ENCODE measurements at places on chromosomes 7 and 10.
A peak's percentile ranks its signal among the peaks of the same experiment; 100 is the strongest.

DNA sequence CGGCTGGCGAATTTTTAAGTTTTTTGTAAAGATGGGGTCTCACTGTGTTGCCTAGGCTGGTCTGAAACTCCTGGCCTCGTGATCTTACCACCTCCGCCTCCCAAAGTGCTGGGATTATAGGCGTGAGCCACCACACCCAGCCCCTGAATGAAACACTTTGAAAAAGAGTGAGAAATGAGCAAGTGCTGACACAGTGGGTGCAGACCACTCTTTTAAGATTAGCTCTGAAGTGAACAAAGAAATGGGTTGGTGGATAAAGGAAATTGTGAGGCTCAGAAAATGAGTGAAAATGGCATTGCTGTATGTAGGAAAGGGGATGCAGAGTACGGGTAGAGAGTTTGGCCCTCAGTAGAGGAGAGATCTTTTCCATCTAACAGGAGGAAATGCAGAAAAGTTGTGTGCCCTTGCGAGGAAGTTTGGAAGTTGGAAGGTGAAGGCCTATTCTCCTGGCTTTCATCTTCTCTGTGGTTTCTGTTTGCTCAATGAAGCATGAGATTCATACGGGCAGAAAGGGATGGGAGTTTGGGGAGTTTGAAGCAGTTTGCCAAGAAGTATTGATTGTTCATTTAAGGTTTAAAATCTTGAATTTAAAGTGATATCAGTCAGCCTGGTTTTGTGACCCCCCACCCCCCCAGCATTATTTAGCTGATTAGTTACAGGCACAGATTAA is 11.0 kb downstream of the MAPK8 start:
- no peak for DNase-seq

- DNase-seq: no peak
These were observed 180.3 kb downstream of the NPSR1 start for GRCh38 chr7:34838329-34838728.

DNA sequence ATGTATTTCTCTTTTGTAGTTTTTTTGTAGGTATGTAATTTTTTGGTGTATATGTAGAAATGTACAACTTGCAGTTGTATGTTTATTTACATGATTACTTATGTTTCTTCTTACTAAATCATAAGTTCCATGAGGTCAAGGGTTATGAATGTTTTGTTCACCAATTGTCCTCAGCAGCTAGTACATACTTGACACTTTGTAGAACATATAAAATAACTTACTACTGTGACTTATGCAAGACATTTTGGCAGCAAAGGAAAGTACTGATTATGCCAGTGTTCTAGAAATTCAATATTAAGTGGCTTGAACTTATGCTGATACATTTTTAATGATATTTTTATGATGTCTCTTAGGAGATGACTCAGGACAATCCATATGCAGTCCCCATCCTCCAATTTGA is 209.6 kb downstream of the DKK1 start:
- no peak for DNase-seq

DNA sequence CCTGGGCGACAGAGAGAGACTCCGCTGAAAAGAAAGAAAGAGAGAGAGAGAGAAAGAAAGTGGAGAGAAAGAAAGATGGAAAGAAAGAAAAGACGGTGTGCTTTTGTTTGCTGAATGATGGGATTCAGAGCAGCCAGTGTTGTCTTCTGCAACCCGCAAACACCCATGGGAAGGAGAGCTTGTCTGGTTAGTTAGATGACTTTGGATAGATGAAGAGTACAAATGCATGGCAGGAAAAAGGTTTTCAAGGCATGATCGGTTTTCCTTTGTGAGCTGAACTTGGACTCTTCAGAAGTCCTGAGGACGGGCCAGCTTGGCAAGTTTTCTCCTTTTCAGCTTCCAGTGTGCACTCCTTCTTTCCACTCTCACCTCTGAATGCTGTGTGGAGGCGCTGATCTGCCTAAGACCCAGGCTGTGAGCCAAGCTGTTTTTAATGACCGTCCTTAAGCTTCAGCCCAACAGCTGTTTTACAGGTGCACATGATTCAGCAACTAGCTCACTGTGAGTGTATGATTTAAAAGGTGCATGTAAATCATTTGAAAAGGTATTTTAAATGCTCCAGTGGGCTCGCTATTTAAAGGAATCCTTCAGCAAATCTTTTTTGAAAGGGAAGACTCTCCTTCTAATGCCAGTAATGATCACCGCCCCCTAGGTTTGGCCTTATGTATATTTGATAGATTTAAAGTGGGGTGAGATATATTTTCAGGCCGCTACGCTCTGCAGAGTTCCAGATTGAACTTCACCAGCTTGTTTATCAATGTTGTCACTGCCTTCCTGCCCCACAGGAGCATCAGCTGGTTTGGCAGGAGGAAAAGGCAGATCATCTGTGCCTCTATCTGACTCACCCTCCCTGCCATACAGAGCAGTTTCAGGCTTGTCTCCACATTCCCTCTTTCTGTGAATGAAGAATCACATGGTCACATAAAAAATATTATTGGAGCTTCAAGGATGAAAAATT is 115.0 kb downstream of the PLXDC2 start:
- no peak for DNase-seq

GRCh38 chr7:116180302-116180701 is 30.0 kb upstream of the TES start:
- DNase-seq: no peak

GRCh38 chr7:29138588-29138987 is 7.7 kb downstream of the CPVL start:
- no peak for DNase-seq

- no peak for DNase-seq
These were observed 11.5 kb downstream of the IKZF1 start for GRCh38 chr7:50315739-50316671.

GRCh38 chr7:111356941-111357340 is 205.4 kb downstream of the IMMP2L start:
- no peak for DNase-seq

- DNase-seq: no peak
These were observed 459.2 kb upstream of the LRRTM3 start for GRCh38 chr10:66466622-66467021.

DNA sequence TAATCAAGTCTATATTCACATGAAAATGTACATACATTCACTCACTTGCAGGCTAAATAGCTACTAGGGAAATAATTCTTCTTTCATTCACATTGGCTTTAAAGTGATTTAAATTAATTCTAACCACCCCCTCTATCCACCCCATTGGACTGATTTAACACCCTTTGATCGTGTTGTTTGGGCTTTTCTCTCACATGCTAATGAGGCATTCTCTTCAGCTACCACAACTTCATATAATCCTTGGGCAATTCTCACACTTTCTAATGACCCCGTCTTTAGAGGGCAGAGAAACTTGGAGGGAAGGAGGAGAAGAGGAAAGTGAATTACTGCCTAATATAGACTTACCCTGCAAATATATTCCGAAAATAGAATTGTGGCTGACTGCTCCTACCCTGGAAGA is 24.6 kb downstream of the GRM3 start:
- DNase-seq: no peak

GRCh38 chr10:113444766-113445365 is 108.0 kb upstream of the HABP2 start:
- no peak for DNase-seq

DNA sequence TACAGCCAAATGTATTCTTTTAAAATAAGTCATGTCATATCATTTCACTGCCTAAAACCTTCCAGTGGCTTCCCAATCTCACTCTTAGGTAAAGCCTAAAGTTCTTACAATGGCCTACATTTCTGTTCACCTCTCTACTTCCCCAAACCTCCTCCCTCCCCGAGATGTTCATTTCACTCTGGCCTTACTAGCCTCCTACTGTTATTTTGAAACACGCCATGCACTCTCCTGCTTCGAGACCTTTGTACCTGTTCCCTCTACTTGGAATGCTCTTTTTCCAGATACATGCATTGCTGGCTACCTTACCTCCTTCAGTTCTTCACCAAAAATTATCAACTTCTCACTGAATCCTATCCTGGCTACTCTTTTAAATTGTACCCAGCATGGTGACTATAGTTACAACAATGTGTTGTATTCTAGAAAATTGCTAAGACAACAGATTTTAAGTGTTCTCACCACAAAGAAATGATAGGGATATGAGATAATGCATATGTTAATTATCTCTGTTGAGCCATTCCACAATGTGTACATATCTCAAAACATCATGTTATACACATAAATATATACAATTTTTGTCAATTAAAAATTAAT is 50.6 kb upstream of the STRIP2 start:
- DNase-seq: no peak

DNA sequence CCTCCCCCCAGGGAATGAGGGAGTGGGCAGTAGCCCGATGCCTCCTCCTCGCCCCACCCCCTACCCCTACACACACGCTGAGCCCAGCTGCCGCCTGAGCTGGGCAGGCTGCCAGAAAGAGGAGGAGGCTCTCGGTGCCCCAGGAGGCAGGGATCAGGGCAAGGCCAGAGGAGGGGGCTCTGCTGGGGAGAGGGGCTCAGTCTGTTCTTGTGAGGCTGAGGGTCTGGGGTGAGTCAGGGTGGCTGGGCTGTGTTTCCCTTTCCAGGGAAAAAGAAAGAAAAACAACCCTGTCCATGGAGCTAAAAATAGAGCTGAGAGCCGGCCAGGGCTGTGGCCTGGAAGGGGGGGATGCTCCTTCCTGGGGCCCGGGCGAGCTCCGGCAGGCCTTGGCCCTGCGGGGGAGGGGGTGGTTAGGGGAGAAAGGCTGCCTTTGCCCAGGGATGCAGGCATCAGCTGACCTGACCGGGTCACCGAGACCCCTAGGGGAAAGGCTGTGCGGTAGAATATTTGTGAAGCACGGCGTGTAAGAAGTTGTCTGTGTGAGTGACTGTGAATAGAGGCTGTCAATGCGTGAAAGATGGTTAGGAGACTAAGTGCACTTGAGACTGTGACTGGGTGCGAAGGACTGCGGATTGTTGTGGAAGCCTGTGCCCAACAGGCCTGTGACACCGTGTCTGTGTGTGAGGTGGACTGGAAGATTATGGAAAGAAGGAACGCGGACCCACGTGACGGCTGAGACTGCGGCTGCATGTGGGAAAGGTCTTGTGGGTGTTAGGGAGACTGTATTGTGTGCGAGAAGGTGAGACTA is 1.2 kb upstream of the LZTS2 start:
- DNase-seq: peak; percentile 88

- no peak for DNase-seq
These were observed 84.7 kb downstream of the AUTS2 start for GRCh38 chr7:69683002-69683401.

DNA sequence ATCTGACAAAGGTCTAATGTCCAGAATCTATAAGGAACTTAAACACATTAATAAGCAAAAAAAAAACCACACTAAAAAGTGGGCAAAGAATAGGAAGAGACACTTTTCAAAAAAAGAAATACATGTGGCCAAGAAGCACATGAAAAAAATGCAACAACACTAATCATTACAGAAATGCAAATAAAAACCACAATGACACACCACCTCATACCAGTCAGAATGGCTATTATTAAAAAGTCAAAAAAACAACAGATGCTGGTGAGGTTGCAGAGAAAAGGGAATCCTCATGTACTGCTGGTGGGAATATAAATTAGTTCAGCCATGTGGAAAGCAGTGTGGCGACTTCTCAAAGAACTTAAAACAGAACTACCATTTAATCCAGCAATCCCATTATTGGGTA is 119.0 kb downstream of the LMBR1 start:
- DNase-seq: no peak

GRCh38 chr7:64637521-64638445 is 28.1 kb upstream of the ZNF107 start:
- DNase-seq: no peak

DNA sequence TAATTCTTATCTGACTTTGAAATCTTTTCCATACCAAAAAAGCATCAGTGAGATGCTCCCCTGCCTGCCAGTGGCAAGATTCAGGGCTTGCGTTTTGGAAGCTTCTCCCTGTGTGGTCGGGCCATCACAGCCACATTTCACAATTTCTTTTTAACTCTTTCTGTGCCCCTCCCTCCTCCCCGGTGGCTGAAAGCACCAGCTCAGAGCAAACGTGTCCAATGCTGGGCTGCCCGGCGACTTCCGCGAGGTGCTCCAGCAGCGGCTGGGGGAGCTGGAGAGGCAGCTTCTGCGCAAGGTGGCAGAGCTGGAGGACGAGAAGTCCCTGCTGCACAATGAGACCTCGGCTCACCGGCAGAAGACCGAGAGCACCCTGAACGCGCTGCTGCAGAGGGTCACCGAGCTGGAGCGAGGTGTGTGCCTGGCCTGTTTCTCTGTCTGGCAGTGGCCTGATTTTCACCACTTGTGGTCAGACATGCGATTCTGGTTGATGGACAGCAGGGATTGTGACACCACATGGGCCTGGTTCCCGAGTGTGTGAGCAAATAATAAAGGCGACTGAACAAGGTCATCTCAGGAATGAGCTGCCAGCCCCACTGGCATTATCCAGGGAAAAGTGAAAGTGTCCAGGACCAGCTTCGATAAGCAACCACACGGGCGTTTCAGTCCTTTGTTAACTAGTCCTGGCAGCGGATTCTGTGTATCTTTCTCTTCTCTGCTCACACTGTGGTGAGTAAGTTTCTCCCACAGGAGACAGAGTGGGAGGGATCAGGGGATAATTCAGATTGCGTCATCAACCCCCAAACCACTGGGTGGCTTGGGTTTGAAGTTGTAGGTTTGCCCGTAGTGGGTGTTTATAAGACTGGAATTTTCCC is 2.6 kb downstream of the NPTX2 start:
- DNase-seq: no peak

- no peak for DNase-seq
These were observed 45.4 kb upstream of the MBL2 start for GRCh38 chr10:52818019-52818418.

All from heart left ventricle (tissue), 16 donors.